ENCODE measurements at places on chromosomes 11 and 22. TPM values are rescaled to one million over a fixed set of nuclear protein-coding genes. Genes with fewer than 3 reads are reported as not detected.

DNA sequence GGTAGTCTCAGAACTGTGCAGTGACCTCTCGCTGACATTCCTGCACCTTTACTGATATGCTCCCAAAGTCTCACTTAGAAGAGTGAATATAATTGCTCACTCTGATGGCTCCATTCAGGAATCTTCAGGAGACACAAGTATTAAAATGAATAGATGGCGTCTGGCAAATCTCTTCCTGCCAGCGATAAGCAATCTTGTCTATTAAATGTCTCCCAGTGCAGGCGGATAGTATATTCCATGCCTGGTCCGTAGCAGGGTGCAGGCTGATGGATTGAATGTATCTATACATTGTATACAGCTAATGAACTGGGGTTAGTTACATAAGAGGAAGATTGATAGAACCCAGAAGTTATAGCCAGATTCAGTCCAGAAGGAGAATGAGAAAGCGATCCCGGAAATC, 575.3 kb downstream of the NTM start:
- DNase-seq, result no peak

The TCN1 gene
- polyA plus RNA-seq, result 0.16 TPM

GRCh38 chr11:120750647-120751549, 239.3 kb downstream of the GRIK4 start:
- no peak for DNase-seq

The CSNK2A3 gene
- polyA plus RNA-seq, result 0.29 TPM

GRCh38 chr11:64026575-64027205, 9.0 kb upstream of the FLRT1 start:
- DNase-seq, result no peak

The PSMD13 gene
- polyA plus RNA-seq, result 190 TPM

DNA sequence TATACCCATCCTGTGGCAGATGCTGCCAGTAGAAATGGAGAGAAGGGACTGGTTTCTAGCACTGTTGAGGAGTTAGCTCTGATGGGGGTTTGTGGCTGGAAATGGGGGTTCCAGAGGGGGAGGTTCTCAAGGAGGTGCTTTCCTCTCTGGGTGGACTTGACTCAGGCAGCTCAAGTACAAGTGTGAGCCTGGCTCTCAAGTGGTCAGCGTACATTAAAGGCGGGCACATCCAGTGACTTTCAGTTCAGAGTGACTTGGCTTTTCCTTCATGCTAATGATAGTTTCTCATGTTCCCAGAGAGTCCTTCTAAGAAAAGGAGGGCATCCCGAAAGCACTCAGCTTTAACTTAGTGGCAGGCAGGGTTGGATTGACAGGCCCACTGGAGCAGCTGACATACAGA, 58.9 kb upstream of the HORMAD2 start:
- DNase-seq, result no peak

- DNase-seq, result no peak
Observed at GRCh38 chr11:117618982-117619355, 178.0 kb downstream of the DSCAML1 start.

The RNF141 gene
- polyA plus RNA-seq, result 24.8 TPM

- DNase-seq, result peak; percentile 59
Observed at GRCh38 chr11:88384004-88384668, 46.6 kb upstream of the CTSC start.

DNA sequence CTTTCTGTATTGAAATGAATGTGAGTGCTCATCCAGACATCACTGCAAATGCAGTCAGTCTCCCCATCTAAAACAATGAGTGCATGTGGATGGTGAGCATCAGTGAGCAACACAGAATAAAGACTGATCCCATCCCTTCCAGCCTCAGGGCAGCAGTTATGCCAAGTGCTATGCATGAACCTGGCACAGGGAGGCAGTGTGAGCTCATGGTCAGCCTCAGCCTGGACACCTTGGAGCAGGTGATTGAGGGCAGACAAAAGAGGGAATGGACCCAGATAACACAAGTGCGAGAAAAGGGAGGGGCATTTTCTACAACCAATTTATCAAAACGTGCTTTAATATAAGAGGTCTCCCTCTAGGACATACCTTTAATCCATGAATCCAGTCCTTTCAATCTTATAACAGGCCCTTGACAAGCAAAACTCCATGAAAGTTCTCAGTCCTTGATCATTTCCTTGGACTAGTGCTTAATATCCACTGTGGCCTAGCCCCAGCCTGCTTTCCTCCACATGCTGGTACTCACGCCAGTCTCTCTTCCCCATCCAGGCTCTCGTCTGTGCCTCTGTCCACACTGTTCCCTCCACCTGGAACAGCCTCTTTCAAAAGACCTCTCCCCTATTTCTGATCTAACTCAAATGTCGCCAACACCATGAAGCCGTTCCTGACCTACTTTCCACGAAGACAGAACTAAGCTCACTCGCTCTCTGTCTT, 50.5 kb upstream of the LRRC55 start:
- DNase-seq, result no peak

DNA sequence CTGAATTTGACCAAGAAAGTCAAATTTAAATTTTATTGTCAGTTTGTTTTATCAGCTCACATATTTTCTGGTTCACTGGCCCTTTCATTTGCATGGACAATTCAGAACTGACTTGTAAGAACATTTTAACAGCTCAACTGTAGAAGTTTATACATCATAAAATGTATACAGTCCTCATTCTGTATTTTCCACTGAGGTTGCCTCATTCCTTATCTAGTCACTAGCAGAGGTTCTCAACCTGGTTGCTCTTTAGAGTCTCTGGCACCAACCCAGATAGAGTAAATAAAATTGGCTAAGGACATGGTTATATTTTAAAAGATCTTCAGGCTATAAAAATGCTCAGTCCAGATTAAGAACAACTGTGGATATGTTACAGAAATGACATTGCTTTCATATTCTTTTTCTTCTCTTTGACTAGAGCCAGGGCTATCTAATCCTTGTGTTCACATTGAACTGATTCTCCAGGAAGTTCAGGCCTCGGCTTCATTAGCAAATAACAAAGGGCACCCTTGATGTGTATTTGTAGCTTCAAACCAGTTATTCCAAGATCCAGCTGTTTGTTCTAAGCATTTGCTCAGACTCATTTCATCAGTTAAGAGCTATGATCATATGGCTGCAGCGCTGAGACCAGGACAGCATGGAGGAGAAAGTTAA, 782.5 kb downstream of the ETS1 start:
- DNase-seq, result no peak

The TIMM10 gene
- polyA plus RNA-seq, result 120 TPM

DNA sequence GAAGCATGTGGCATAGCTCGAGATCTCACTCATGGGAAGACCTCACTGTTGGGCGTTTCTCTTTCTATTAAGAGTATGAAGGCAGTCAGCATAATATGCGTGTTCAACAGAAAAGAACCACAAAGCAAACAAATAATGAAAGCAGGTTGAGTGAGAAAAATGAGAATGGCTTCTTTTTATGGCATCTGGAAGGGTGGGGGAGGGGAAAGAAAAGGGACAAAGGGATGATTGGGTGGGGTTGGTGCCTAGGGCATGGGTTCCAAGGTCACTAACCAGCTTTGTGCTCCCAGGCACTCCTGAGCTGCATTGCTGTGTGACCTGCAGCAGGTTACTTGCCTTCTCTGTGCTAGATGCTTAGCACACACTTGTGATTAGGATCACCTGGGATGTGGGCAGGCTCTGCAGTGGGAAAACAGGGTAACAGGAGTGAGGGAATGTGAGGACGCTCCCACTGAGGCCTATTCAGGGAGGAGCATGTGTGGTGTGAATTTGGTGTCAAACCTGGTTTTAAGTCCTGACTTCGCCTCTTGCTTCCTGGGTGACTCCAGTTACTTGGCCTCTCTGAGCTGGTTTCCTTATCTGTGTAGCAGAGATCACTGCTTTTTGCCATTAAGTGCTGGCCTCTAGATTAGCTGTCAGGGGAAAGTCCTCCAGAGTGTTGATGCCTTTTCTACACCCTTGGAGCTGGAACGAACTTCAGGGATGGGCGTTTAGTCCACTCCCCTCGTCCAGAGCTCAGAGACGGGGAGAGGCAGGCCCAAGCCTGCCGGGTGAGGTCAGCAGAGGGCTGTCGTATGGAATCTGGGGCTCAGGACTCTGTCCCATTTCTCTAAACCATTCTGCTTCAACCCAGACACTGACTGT, 74.8 kb downstream of the KIAA1671 start:
- peak; percentile 58 for DNase-seq

DNA sequence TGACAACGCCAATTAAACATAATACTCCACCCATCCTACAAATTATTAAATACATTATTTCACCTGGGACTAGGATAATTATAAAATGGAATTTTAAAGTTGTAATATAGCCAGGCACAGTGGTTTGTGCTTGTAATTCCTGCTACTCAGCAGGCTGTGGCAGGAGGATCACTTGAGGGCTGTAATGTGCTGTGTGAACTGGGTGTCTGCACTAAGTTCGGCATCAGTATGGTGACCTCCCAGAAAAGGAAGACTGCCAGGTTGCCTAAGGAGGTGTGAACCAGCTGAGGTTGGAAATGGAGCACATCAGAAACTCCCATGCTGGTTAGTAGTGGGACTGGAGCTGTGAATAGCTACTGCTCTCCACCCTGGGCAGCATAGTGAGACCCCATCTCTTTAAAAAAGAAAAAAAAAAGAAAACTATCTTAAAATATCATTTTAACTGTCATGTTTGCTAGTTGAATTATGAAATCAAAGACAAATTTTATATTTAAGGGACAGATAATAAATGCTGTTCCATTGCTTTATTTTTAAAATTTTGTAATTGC, 28.0 kb downstream of the PPP6R2 start:
- DNase-seq, result no peak

DNA sequence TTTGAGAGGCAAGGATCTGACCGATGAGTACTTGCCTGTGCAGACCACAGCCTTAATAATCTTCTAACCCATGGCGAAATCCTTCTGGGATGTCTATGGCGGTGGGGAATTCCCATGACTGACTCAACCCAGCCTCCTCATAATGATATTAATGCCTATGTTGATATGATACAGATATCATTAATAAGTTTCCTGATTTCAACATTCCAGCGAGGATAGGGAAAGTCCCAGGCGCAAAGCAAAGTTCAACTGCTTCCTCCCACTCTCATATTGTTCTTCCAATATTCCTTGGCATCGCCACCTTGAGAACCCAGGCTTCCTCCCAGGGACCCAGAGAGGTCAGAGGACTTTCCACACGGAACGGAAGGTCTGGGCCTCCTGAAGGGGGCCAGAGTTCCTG, 110.3 kb upstream of the TMEM45B start:
- DNase-seq, result peak; percentile 47

GRCh38 chr11:2289350-2289749, 12.4 kb downstream of the C11orf21 start:
- DNase-seq, result no peak

DNA sequence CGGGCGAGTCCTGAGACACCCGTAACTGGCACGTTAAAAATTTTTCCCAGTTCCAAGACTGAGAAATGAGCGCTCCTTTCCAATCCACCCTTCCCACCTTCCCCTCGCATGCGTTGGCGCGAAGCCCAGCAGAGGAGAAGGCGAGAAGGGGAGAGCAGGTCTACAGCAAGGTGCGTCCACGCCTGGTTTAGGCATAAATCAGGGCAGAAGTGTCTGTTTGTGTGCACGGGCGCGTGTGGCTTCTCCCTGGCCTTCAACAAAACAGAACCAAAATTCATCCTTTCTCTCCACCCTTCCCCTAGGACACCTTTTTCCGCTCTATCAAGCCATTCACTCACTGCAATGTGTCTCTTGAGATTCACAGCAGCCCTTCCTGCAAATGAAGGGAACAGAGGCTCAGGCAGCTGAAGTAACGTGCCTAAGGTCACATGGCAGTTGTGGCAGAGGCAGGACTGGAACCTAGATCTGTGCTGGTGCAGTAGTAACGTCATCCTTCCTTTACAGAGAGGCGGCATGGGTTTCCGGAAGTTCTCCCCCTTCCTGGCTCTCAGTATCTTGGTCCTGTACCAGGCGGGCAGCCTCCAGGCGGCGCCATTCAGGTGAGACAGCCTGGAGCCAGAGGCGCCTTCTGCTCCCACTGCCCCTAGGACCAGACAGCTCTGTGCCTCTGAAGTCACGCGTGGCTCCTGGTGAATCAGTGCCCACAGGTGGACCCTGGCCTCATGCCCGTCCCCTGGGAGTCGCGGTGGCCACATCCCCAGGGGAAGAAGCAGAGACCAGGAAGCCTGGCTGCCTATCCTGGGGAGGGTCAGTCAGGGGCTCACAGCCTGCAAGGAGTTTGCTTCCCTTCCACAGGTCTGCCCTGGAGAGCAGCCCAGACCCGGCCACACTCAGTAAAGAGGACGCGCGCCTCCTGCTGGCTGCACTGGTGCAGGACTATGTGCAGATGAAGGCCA, 1.1 kb downstream of the CALCB start:
- DNase-seq, result peak; percentile 71

DNA sequence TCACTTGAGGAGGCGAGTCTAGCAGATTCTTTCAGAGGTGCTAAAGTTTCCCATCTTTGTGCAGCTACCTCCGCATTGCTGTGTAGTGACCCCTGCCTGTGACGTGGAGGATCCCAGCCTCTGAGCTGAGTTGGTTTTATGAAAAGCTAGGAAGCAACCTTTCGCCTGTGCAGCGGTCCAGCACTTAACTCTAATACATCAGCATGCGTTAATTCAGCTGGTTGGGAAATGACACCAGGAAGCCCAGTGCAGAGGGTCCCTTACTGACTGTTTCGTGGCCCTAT, 8.9 kb upstream of the SAMM50 start:
- no peak for DNase-seq

The BARX2 gene
- 2.3 TPM for polyA plus RNA-seq

DNA sequence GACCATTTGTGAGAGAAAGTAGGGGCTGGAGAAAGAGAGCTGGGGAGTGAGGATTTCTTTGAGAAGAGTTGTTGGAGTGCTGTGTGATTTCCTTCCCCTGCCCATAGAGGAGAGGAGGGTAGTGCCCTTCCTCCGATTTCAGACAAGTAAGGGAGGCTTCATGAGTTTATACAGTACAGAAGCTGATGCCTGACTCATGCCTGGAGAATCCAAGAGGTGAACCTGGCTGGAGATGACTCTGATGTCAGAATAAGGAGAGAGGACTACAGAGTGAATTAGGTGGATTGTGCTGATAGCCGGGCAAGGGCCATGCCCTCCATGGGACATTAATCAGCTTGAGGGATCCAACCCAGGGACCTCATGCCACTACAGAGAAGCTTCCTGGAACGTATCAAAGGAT, 91.6 kb downstream of the FAR1 start:
- DNase-seq, result no peak

- DNase-seq, result no peak
Observed at GRCh38 chr22:24146194-24146616, 35.1 kb upstream of the SUSD2 start.

The HBG2 gene
- not detected for polyA plus RNA-seq

The OR5T2 gene
- not detected for polyA plus RNA-seq

- DNase-seq, result no peak
Observed at GRCh38 chr11:109223451-109223850, 198.5 kb upstream of the C11orf87 start.

The C22orf15 gene
- polyA plus RNA-seq, result 0.51 TPM

GRCh38 chr11:86337227-86337626, 35.2 kb downstream of the HIKESHI start:
- DNase-seq, result no peak

GRCh38 chr22:28802595-28803123, 2.3 kb upstream of the XBP1 start:
- DNase-seq, result no peak

DNA sequence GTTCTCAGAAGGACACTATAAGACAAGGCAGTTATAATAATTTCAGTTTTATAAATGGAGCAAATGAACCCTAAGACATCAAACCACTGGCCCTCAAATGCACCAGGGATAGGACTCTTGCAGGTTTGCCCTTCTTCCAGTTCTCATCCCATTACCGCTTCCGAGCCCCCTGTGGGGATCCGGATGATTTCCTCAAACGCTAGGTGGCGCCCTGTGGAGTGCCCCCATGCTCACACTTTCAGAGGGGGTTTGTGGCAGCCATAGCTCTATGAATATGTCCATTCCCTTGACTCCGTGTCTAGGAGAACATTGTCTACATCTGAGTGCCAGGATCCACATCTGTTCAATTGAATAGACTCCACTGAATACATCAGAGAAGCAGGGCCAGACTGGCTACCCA, 816.3 kb downstream of the NTM start:
- no peak for DNase-seq
